ENCODE measurements at places on chromosomes 5 and 9.

GRCh38 chr5:142724821-142725220, 38.9 kb upstream of the FGF1 start:
- DNase-seq, result no peak

DNA sequence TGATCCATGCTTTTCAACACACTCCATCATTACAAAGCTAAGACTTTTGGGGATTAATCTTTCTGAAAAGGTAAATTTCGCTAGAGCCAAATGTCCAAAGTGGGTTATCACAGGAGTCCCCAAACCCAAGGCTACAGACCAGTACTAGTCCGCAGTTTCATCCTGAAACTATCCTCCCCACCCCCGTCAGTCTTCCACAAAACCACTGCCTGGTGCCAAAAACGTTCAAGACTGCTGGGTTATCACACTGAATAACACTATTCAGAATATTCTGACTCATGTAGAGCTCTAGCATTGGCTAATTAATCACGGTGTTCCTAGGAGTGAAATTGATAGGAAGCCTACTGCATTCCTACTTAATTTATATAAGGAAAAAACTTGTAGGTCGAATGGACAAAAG, 24.7 kb downstream of the ERP44 start:
- no peak for DNase-seq

DNA sequence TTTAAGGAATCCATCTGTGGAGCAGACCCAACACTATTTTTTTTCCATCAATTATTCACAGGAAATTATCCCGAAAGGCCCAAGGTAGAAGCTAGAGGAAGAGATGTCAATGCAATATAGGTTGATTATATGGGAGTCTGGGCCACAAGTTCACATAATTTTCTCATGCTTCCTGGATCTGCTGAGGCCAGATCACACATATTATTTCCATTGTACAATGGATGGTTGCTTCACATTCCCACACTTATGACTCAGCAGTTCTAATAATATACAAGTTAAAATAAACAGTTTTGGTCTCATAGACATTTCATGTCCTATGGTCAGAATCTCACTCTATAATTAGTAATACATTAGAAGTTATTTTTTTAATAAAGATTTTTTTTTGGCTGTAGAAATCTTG, 66.0 kb upstream of the PTPRD start:
- DNase-seq, result no peak

GRCh38 chr5:38871058-38871605, 25.3 kb downstream of the OSMR start:
- DNase-seq, result no peak

- DNase-seq, result peak; percentile 30
These were observed 218.6 kb upstream of the RASEF start for GRCh38 chr9:83281306-83282255.

DNA sequence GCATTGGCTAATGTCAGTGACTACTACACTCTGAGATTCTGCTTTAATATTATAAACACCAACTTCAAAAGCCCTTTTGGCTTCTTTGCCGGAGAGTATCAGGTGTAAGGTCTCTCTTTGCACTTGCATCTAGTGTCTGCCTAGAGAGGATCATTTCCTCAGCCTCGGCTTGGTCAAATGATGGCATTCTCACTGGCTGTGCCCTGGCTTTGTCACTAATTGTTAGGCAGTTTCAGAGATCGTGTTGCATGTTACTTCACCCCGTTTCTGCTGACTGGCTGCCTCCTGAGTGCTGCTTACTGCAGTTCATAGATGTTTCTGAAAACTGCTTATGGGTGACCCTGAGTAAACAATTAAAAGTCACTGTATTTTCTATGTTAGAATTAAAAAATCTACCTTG, 48.8 kb downstream of the SLC1A3 start:
- DNase-seq, result no peak

DNA sequence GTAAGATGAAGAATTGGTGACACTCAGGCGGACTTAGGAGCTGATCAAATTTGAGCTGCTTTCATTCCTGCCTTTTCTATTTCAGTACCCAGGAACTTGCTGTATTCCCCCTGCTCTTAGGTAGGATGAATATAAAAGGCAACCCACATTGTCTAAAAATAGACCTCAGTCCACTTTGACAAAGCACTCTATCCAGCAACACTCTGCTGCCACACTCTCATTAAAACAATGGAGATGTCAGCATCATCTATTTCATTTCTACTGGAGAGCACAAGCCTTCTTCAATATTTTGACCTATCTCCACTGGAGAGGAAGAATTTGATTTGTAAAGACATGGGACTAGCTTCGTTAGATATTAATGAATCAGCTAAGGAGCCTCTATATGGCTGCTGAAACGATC, 468.4 kb downstream of the PTPRD start:
- no peak for DNase-seq
